ENCODE measurements at places on chromosomes 13 and 19.
A peak's percentile ranks its signal among the peaks of the same experiment; 100 is the strongest.

GRCh38 chr19:38735257-38735686 lies 9.0 kb downstream of the CAPN12 start:
- DNase-seq, result no peak

- peak; percentile 53 for DNase-seq
These were observed 9.6 kb upstream of the ZNRF4 start for GRCh38 chr19:5445561-5446055.

GRCh38 chr13:27170221-27170515 lies 1.4 kb downstream of the USP12 start:
- DNase-seq, result no peak

DNA sequence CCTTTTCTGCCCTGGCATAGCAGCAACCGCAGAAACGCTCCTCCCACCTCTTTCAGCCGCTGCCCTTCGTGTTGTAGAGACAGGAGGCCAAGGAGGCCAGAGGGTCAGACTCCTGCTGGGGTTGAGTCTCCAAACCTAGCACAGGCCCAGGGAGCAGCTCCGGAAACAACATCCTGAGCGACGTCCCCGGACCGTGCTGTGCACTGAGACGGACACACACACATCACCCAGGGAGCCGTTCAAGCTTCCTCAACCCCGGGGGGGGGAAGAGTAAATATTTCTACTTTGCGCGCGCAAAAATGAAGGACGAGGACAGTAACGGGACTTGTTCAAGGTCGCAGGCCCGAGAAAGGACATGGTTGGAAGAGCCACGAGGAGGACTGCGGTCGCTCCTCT lies 657 bp downstream of the ZNF550 start:
- peak; percentile 55 for DNase-seq

- no peak for DNase-seq
These were observed 16.3 kb upstream of the TCF3 start for GRCh38 chr19:1668486-1669270.

DNA sequence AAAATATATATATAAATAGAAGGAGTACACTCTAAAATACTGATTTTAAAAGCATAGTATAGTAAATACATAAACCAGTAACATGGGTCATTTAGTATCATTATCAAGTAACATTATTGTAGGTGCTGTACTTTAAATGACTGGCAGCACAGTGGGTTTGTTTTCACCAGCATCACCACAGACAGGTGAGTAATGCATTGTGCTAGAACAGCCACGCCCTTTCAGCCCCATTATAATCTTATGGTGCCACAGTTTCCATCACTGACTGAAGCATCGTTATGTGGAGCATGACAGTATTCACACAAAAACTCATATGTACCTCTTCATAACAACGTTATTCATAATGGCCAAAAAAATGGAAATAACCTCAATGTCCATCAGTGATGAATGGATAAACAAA lies 88.3 kb downstream of the DHRS12 start:
- no peak for DNase-seq

DNA sequence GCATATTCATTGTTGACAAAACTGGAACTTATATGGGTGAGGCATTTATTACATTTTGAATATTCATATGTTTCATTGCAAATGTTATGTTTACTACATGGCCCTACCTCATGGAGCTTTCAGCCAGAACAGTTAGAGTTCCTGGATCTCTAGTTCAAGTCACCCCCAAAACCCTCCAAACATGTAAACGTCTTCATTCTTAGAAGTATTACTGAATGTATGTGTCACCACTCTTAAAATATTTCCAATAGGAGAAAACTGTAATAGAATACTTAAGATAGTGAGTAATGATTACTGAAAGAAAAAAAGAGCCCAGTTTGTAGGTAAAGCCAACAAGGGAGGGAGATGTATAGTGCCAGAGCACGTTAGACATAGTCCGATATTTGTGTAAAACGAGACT lies 23.5 kb downstream of the URI1 start:
- DNase-seq, result no peak

DNA sequence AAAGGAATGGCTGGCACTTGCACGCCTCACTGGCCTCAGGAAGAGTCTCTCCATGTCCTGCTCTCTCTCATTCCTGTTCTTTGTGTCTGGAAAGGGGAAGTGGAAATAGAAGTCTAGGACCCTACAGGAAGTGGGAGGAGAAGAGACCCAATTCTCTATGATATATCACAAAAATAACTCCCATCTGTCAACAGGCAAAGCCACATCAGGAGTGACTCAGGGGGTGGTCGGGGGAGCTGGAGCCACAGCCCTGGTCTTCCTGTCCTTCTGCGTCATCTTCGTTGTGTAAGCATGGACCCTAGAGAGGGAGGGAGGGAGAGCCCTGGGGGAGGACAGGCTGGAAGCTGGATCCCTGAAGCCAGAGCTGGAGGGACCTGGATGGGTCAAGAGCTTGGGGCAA lies 3.0 kb downstream of the SIGLEC9 start:
- DNase-seq, result no peak

GRCh38 chr13:29452773-29453616 lies 142.5 kb downstream of the SLC7A1 start:
- DNase-seq, result no peak

DNA sequence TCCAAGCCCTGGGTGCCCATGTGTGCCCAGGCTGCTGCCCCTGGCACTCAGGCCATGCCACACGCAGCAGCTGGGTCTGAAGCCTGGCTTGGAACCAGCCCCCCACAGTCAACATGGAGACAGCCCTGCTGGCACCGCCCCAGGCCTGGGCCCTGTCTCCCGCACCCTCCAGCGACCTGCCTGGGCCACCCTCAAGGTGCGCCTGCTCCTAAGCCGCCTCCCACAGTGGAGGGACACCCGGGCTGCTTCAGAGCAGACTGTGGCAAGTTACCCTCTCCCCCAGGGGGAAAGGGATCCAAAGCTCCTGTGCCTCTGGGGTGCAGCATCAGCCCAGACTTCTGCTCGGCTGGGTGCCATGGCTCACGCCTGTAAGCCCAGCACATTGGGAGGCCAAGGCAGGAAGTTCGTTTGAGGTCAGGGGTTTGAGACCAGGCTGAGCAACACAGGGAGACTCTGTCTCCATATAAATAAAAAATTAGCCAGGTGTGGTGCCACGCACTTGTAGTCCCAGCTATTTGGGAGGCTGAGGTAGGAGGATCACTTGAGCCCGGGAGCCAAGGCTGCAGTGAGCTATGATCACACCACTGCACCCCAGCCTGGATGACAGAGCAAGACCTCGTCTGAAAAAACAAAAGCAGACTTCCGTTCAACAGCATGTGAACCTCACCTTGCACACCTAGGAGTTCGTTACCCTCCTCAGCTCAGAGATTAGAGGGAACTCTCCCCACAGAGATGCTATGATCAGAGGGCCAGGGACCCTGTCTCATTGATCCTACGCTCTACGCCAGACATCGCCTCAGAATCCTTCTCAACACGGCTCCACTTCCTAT lies 15.6 kb downstream of the ELL start:
- DNase-seq, result no peak

GRCh38 chr13:79936368-79937136 lies 404.4 kb downstream of the SPRY2 start:
- DNase-seq, result no peak

- DNase-seq, result no peak
These were observed 84.7 kb upstream of the DOCK9 start for GRCh38 chr13:99062593-99062992.
